Daoy (cell line): ENCODE measurements at places on chromosomes 6 and 20.

- DNase-seq, result peak; percentile 21
Observed at GRCh38 chr6:2225422-2226392, 19.7 kb downstream of the GMDS start.

- DNase-seq, result no peak
Observed at GRCh38 chr20:51560550-51561307, 18.2 kb upstream of the NFATC2 start.

DNA sequence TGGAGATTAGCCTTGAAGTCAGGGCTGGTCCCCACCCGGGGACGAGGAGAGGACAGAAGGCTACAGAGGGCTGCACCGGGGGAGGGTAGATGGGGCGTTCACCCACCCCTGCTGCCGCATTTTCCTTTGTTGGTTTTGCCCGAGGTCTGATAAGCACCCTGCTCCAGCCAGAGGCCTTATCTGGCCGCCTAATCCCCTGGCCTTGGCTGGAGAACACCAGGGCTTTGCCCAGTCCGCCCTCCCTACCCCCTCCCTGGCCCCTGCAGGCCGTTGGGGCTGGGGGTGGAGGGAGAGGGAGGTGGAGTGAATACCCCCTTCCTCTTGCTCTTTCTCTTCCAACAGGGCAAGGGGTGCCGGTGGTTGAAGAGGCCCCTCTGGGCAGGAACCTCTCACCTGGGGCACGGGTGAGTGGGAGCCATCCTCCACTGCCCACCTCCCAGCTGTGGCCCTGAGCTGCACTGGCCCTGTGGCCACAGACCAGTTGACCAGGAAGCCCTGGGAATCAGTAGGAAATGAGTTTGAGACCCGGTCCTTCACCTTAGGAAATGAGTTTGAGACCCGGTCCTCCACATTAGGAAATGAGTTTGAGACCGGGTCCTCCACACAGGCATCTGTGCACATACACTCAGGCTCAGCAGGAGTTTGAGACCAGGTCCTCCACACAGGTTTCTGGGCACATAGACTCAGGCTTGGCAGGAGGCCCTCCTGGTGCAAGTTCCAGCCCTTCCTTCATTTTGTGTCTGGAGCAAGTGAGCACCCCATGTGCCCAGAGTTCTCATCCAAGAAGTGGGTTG lies 12.0 kb upstream of the GATA5 start:
- DNase-seq, result no peak

DNA sequence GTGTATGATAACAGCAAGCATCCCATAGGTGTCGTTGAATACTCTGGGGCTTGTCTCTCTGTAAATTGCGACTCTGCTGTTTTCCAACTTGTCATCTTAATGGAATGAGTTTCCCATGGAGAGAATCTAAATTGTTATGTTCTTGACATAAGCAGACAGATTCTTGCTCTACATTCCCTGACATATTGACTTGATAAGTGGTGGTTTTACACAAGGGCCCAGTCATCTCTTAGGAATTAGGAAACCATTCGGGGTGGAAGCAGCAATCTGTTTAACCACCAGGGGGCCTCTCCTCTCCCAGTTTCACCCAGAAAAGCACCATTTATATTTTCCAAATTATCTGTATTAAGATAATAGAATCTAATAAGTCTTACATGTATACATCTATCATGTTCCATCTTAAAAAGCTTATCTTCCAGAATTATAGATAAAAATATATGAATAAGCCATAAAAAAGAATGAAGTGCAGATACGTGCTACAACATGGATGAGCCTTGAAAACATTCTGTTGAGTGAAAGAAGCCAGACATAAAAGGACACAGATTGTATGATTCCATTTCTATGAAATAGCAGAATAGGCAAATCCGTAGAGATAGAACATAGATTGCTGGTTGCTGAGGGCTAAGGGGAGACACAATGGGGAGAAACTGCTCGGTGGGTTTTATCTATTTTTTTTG lies 23.1 kb upstream of the MROH8 start:
- peak; percentile 81 for DNase-seq

DNA sequence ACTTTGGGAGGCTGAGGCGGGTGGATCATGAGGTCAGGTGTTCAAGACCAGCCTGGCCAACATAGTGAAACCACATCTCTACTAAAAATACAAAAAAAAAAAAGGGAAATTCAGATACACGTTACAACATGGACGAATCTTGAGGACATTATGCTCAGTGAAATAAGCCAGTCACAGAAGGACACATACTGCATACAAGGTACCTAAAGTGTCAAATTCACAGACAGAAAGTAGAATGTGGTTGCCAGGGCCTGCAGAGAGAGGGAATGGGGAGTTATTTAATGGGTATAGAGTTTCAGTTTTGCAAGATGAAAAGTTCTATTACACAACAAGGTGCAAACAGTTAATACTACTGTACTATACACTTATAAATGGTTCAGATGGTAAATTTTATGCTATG lies 75.1 kb downstream of the SNX5 start:
- DNase-seq, result no peak

DNA sequence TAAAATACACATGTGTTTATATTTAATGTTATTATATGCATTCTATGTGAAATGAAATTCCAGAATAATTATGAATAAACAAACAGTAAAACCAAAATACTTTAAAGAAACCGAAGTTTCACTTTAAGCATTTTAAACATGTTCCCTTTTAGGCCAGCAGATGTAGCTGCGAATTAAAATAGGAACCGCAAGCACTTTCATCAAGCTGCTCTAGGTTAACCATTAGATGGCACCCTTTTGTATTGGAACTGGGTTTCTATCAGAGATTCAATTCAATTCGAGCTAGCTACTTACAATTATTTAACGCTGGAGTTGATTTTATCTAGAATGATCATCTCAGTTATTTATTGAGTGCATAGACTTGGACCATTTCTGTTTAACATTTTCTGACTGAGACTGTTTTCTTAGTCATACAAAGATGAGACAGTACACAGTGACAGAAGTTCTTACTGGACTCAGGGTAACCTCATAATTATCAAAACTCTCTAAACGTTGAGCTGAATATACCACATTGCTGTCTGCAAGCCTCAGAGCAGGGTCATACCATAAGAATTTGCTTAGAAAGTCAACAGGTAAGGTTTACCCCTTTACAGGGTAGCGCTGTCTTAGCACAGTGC lies 8.5 kb downstream of the TMEM242 start:
- DNase-seq, result peak; percentile 65

- no peak for DNase-seq
Observed at GRCh38 chr6:170272341-170273065, 18.4 kb downstream of the DLL1 start.

DNA sequence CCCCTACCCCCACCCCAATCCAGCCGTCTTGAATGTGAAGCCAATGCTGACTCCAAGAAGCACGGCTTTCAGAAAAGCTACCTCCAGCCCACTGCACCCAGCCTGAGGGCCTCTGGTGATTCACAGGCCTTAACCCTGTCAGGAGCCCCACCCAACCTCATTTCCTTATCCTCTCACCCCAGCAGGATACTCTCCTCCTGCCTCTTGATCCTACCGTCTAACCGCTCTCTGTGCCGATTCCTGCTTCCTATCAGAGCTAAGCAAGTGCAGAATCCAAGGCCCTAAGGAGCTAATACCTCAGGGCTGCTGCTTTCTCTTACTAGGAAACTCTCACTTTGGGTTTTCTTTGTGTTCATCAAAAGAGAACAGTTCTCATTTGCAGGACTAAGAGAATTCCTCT lies 47.2 kb downstream of the TRERF1 start:
- peak; percentile 93 for DNase-seq

DNA sequence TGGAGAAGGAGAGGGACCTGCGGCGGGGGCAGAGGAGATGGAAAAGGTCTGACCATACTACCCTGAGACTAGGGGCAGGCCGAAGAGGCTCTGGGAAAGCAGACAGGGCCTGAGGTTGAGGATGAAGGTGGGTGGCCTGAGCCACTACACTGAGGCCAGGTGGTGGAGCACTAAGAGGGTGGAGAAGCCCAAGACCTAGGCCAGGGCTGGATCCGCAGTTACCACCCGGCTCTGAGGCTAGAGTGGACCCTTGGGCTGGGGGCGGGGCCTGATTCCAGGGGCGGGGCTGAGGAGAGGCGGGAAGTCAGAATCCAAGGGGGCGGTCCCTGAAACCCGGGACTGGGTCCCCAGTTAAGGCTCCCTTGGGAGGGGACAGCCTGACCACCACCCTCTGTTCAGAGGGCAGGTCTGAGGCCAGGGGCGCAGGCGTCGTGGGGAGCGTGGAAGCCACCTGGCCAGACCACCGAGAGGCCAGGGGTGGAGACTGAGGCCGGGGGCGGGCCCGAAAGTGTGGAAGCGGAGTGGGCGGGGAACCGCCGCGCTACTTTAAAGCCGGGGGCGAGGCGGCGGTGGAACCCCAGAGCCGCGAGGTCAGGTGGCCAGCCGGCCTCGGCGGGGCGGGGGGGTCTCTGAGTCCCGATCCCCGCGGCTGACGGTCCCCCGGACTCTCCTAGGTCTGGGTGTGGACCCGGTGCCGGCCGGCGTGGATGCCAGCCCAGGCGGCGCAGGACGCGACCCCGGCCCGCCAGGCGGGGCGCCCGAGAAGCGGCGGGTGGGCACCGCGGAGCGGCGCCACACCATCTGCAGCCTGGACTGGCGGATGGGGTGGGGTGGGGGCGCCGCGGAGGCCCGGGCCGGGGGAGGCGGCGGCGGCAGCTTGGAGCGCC lies 8.3 kb downstream of the CCM2L start:
- DNase-seq, result peak; percentile 68

DNA sequence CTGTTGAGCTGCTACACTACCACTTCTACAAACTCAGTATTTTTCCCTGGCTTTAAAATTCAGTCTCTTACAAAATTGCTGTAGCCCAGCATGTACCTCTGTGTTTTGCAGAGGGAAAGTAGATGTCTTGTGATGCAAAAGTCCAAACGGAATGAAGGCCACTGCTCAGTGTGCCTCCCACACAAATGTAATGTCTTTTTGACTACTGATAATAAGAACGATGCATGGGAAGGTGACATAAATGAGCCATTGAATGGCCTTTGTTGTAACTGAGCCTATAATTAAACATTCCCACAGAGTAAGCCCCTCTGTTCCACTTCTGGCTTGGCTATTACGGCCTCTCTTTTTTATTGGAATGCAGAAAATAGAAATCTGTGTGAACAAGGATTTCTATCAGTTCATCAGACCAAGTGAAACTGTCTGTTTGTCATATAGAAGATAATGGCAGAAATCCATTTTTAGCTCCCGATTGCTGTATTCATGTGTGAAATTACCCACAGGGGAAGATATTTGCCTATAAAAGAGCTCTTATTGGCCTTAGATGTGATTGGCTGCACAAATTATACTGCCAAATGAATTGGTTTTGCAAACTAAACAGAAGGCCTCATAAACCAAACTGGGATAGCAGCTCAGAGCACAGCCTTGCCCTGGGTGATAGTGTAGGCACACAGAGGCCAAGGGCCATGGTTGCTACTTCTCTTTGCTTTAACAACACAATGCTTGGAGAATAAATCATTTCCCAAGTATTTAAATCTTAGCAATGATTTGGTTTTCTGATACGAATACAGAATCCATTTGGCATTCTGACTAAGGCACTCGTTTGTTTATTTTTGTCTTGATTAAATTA lies 241.5 kb upstream of the PLN start:
- no peak for DNase-seq

DNA sequence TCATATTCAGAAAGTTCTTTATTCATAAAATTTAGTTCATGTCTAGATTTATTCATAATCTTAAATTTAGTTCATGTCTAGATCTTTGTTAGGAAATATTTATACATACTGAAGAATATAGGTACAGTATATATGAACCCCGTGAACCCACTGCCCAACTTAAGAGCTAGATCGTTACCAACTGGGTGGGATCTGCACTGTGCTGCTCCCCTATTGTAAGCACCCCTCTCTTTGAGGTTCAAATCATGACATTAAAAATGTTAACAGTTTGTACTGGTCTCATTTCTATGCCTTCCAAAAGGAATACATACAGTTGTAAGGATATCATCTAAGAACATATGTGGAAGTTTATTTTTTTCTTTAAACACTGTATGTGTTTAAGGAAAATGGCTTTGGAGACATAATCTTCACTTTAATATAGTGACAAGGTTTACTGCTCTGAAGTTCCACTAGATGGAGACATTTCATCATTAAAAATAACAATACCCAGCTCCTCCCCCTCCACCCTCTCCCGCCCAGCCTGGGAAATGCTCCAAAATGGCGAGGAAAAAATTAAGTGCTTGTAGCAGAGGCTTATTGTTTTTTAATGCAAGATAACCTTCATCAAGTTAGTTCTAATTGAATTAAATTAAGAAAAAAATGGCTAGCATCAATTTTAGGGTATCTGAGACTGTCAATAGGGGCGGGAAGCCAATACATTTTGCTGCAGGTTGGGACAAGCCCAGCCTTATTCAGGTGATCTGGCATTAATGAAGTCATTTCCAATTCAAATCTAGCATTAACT lies 104.1 kb upstream of the TRAF3IP2 start:
- peak; percentile 54 for DNase-seq

GRCh38 chr20:62805155-62805710 lies 598 bp downstream of the OGFR start:
- no peak for DNase-seq
